Cerebellar cortex (tissue), 1 donor: ENCODE measurements at places on chromosomes 1 and 21.
A peak's percentile ranks its signal among the peaks of the same experiment; 100 is the strongest.

- no peak for DNase-seq
These were observed 144.2 kb downstream of the DHRS3 start for GRCh38 chr1:12473596-12474362.

GRCh38 chr1:5982868-5983267 lies 9.4 kb downstream of the NPHP4 start:
- no peak for DNase-seq

DNA sequence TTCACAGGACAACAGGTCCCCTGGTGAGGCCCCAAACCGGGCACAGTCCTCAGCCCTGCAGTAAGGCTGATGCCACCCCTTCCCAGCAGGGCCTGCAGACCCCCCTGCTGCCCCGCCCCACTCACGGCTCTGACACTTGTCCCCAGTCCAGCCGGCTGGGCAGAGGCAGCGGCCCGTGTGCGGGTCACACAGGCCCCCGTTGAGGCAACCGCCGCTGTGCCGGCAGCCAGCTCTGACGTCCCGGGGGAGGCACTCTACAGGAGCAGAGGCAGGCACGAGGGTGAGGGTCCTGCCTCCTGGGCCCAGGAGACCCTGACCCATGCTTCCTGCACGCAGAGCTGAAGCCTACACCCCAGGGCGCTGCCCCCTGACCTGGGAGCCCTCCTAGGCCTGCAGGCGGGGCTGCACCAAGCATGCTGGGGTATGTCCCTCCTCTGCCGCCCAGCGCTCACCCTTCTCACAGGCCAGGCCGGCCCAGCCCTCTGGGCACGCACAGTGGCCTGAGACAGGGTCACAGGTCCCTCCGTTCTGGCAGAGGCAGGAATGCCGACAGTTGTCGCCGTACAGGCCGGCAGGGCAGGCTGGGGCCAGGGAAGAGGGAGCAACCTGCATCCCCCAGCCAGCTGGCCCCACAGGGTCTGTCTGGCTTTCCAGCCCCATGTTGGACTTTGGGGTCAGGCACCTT lies 43.9 kb downstream of the ARHGEF16 start:
- DNase-seq = no peak

GRCh38 chr1:113389359-113389952 lies 859 bp upstream of the MAGI3 start:
- DNase-seq = peak; percentile 23

GRCh38 chr1:109794319-109795132 lies 30.8 kb upstream of the EPS8L3 start:
- no peak for DNase-seq

GRCh38 chr1:154725865-154726264 lies 117.9 kb upstream of the ADAR start:
- no peak for DNase-seq

DNA sequence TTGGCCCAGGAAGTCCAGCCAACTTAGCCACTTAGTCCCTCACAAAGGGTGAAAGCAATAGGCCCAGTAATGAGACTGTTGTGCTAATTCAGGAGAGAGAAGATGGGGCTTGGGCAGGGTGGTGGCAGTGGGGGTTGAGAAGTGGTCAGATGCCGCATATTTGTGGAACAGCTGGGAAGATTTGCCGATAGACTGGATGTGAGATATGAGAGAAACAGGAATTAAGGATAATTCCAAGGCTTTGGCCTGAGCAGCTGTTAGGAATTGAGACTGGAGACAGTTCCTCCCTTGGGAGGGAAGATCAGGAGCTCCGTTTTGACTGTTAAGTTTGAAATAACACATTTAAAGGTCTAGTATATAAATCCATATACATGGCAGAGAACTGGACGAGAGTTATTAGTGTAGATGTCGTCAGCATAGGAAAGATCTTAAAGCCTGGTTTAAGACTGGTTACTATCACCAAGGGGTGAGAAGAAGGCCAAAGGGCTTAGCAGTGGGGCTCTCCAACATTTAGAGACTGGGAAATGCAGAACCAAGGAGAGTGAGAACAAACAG lies 323.7 kb upstream of the FAM78B start:
- DNase-seq = no peak

GRCh38 chr1:6667139-6667538 lies 34.5 kb downstream of the DNAJC11 start:
- DNase-seq = no peak

GRCh38 chr21:44089001-44089911 lies 17.9 kb upstream of the PWP2 start:
- DNase-seq = no peak

GRCh38 chr1:97567000-97567749 lies 353.7 kb downstream of the DPYD start:
- no peak for DNase-seq

DNA sequence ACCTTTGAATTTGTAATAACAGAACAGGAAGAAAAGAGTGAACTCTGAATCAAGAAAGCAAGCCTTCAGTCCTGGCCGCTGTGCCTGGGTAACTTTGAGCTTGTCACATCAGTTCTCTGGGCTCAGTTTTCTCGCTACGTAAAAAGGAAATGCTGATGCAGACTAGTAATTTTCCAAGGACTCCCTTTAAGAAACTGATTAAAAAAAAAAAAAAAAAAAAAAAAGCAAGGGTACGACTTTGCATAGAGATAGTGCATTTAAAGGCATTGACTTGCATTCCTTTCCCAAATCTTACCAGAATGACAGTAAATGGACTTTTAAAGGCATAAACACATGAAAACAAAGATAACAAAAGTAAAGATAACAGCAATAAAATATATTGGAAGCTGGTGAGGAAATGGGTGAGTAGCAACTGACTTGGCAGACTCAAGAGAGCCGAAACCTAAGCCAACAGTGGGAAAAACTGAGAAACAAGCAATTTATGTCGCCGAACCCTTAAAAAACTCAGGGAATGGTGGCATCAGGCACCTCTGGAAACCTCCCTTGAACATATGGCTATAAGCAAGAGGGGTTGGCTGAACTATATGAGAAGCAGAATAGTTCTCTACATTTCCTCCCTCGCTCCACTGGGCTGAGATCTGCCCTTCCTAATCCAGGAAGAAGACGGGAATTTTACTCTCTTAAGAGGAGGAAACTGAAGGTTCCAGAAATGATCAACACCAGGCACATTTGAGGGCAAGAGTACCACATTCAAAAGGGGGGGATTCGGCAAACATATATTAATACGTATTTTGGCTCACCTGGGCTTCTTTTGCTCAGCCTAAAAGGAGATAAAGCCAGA lies 189.2 kb downstream of the CDC7 start:
- no peak for DNase-seq

GRCh38 chr1:200226268-200226968 lies 183.4 kb downstream of the ZNF281 start:
- no peak for DNase-seq

- DNase-seq = no peak
These were observed 24.0 kb downstream of the C1QB start for GRCh38 chr1:22676916-22677583.

DNA sequence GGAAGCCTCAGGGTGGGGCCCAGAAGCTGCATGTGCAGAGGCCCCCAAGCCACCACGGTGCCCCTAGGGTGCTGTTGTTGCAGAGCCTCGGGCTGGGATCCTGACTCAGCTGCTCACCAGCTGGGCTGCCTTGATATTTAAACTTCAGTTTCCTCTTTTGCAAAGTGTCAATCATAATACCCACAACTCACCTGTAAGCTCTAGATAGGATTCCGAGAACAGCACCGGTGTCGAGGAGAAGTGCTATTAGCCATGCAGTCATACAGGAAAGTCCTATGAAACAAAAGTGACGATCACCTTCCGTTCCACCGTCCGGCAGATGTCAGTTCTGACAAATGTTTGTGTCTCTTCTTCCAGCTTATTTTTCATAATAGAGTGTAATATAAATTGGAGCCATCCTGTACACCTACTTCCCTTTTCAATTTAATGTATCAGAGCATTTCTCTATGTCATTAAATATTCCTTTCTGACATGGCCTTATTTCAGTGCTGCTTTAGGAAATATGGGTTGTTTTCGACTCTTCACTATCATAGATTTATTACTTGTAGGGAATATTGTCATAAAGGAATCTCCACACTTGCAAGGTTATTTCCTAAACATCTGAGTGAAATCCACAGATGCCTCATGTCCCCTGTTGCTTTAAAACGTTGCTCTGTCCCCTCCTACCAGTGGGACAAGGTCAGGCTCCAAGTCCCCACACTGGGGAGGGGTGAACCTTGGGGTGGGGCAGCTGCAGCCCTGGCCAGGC lies 100.8 kb downstream of the SIK1 start:
- no peak for DNase-seq

DNA sequence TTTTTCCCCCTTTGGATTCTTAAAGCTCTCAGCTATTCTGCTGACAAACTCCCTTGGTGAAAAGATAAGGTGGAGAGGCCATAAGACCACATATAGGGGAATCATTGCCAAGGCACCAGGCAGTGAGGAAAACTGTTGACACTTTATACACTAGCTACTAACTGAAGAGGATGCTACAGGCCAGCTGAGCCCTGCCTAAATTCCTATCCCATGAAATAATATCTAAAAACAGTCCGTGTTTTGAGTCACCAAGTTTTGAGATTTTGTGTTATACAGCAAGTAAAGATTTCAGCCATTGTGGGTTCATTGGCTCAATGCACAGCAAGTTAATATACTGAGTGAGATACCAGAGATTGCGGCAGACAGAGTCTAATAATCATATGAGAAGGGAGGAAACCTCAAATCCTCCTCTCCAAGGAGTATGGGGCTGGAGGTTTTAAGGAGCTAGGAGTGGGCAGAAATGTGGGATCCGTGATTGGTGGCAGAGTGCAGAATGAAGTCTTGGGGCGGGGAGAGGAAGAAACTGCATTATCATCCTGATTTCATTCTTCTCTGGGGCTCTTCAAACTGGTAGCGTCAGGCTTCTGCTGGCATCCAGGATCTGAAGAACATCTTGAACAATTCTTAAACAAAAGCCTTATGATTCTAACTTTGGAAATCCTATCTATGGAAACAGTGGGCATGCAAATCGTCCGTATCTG lies 9.2 kb downstream of the CLDN8 start:
- DNase-seq = no peak

GRCh38 chr1:97451046-97451826 lies 469.6 kb downstream of the DPYD start:
- no peak for DNase-seq

- DNase-seq = no peak
These were observed 39.1 kb upstream of the PRSS38 start for GRCh38 chr1:227776331-227776771.

DNA sequence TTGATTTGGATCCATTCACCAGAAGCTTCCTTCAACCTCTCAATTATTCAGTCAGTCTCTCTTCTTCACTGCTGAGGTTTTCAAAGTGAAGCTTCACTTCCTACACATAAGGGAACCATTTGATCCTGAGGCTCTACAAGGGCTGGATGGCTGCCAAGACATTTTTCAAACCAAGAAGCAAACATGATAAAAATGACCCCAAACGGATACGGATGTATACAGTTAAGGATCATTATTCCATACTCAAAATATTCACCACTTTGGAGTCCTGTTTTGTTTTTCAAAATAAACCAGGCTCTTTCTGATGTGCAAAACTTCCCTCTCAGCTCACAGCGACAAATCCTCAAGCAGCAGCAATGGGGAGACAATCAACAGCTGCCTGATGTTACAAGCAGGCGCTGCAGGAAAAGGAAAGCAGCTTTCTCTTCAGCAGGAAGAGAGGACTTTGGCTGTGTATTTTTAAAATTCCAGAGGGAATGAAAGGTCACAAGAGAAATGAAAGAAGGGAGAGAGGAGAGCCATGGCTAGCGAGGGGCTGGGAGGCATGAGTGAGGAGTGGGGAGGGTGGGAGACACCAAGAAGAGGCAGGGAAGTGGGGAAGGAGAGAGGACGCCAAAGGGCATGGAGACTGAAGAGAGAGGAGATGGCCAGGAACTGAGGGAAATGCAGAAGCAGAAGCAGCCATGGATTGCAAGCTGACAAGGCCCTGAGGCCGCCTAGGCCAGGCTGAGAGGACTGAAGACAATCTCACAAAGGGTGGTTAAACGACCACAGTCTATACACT lies 145.4 kb downstream of the SLC45A1 start:
- DNase-seq = peak; percentile 56

DNA sequence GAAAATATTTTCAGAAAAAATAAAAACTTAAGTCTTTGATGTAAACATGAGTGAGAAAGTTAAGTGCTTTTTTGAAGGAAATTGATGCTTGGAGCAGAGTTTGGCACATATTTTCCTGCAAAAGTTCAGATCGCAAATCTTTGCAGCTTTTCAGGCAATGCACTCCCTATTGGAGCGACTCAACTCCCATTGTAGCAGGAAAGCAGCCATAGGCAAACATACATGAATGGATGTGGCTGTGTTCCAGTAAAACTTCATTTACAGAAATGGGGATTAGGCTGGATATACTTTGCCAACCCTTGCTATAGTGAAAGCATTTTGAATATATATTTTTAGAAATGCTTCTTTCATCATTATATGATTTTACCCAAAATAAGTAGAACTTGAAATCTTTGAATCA lies 8.1 kb downstream of the AGL start:
- DNase-seq = no peak

- no peak for DNase-seq
These were observed 49.4 kb downstream of the H3-3A start for GRCh38 chr1:226111883-226112261.

GRCh38 chr1:155479205-155479604 lies 83.4 kb downstream of the ASH1L start:
- DNase-seq = no peak

DNA sequence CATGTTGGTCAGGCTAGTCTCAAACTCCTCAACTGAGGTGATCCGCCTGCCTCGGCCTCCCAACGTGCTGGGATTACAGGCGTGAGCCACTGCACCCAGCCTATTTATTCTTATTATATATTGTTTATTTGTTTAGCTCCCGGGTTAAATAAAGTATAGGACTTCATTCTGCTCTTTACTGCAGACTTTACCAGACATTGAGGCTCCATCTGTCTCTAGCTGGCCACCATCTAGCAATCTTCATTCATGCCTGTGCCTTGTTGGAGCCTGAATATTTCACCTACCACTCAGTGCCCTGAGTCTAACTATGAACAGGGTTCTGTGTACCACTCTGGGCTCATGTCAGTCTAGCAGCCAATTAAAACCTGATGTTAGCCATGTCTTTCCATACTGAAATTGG lies 2.1 kb upstream of the DDAH1 start:
- no peak for DNase-seq

- DNase-seq = no peak
These were observed 967 bp downstream of the CENPS start for GRCh38 chr1:10431070-10431730.
